Vagina (tissue), 2 donors: ENCODE measurements at places on chromosomes 4 and X.

DNA sequence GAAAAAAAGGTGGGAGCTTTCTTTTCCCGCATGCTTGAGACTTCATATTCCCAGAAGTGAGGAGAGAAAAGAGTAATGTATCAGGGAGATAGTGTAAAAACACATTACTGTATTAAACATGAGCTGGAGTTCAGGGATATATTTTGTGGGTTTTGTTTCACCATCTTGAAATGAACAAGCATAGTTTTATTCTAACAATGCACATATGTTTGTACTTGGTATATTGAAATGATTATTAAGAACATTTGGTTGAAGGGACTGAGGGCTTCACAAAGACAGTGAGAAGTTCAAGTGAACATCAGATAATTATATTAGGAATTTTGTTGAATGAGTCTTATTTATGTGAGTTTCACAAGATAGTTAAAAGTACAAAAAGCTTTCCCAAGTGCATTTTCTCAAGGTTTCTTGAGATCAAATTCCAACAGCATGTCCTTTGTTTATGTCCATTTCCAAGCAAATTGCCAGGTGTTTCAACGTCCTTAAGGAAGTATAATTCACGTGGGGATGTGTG is 368.8 kb downstream of the ANKRD50 start:
- peaks cover 5% of the 10 kb centered on the region for H3K4me1 ChIP-seq
- no peak overlapping the region for H3K4me3 ChIP-seq
- H3K27me3 ChIP-seq: no peaks in the 10 kb centered on the region
- no peak overlapping the region for H3K27ac ChIP-seq
- no peak for DNase-seq

DNA sequence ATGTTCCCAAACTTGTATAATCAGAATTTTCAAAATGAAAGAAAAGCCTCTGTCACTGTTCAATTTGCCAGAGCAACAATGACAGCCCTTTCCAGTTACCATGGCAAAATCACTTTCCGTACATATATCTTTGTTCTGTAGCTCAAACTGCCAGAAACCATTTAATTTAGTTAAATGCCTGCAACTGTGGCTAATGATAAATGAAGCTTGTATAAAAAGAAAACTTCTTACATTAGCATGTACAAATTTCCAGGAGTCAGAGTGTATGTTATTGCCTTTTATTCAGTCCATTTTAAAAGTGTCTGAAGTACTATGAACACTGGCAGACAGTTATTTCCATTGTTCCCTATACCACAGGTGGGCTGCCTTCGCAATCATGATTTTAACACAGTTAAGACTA is 30.3 kb downstream of the ARAP2 start:
- no peaks in the 10 kb centered on the region for H3K27me3 ChIP-seq
- H3K36me3 ChIP-seq: peaks cover 5% of the 10 kb centered on the region
- no peak for DNase-seq
- no peaks in the 10 kb centered on the region for H3K4me1 ChIP-seq
- H3K4me3 ChIP-seq: no peak overlapping the region

GRCh38 chr4:165838575-165838974 is 34.5 kb upstream of the TLL1 start:
- H3K27me3 ChIP-seq: no peaks in the 10 kb centered on the region
- no peaks in the 10 kb centered on the region for H3K36me3 ChIP-seq
- H3K4me1 ChIP-seq: no peaks in the 10 kb centered on the region
- no peak overlapping the region for H3K27ac ChIP-seq

- H3K27ac ChIP-seq: no peak overlapping the region
- H3K4me3 ChIP-seq: no peak overlapping the region
- DNase-seq: no peak
- H3K27me3 ChIP-seq: no peaks in the 10 kb centered on the region
- H3K36me3 ChIP-seq: no peaks in the 10 kb centered on the region
- peaks cover 13% of the 10 kb centered on the region for H3K4me1 ChIP-seq
These were observed 135.7 kb upstream of the PLAC1 start for GRCh38 chrX:134793978-134794377.

DNA sequence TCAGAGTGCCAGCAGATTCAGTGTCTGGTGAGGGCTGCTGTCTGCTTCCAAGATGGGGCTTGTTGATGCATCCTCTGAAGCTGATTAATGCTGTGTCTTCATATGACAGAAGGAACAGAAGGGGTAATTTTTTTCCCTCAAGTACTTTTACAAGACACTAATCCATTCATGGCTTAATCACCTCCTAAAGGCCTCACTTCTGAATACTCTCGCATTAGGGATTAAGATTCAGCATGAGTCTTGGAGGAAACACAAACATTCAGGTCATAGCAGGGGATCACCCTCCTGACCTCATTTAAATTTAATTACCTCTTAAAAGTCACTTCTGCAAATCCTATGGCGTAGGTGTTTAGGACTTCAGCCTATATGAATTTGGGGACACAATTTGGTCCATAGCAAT is 1145.5 kb upstream of the PCDH10 start:
- H3K4me3 ChIP-seq: no peak overlapping the region
- no peaks in the 10 kb centered on the region for H3K27me3 ChIP-seq
- no peaks in the 10 kb centered on the region for H3K4me1 ChIP-seq
- H3K36me3 ChIP-seq: no peaks in the 10 kb centered on the region

DNA sequence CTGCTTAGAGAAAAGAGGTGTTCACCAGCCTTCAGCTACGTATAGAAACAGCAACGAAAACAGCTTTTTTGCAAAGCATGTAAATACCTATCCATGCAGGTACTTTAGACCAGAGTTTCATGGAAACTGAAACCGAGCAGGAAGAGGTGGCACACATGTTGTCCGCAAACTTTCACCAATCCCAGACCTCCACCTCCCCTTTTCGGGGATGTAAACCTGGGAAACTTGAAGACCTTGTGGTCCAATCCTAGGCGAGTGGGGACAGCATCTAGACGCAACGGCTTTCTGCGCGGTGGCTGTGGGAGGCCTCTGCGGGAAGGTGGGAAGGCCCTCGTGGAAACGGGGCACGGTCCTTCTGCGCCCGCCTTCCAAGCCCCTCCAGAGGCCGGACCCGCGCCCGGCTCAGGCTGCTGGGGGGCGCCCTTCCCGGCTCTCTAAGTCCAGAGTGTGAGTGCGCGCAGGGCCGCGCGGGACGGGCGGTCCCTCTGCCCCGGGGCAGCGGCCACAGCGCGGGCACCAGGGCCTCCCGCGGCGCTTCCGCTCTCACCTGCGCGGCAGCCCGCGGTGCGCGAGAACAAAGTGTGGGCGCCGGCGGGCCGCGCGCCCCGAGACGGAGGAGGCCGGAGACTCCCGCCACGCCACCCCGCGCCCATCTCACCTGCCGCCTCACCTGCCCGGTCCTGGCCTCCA is 830 bp upstream of the SHROOM2 start:
- no peaks in the 10 kb centered on the region for H3K4me1 ChIP-seq
- peak overlapping the region; percentile 46 for H3K4me3 ChIP-seq
- H3K27me3 ChIP-seq: no peaks in the 10 kb centered on the region
- no peak overlapping the region for H3K27ac ChIP-seq

DNA sequence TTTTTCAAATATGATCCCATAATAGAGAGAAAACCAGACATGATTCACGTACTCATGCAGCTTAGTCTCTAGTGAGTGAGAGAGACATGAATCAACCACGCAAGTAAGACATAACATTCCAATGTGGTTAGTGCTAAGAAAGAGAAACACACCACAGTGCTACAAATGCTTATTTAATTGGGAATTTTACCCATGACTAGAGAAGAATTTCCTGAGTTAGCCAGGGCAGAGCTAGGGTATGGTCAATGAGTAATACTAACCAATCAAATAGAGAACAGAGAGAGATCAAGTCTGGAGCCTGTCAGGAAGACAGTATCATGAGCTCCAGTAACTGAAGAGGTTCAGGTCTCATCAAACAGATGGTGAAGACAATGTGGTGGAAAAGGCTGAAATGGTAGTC is 495.2 kb downstream of the PDGFC start:
- DNase-seq: no peak
- H3K4me3 ChIP-seq: no peak overlapping the region
- no peak overlapping the region for H3K27ac ChIP-seq
- no peaks in the 10 kb centered on the region for H3K27me3 ChIP-seq
- no peaks in the 10 kb centered on the region for H3K4me1 ChIP-seq
- no peaks in the 10 kb centered on the region for H3K36me3 ChIP-seq

DNA sequence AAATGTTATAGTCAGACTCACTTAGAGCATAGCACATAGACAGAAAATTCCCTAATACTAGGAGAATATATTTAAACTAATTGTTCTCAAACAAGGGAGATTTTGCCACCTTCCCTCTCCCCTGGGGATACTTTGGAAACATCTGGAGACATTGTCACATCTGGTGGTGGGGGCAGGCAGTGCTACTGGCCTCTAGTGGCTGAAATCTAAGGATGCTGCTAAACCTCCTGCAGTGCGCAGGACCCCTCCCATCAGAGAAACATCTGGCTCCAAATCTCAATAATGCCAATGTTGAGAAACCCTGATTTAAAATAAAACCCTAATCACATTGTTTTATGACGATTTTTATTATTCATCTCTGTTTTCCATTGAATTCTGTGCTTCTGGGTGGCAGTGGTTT is 244.9 kb downstream of the FRMPD4 start:
- H3K4me1 ChIP-seq: no peaks in the 10 kb centered on the region
- H3K27me3 ChIP-seq: no peaks in the 10 kb centered on the region
- DNase-seq: no peak
- H3K4me3 ChIP-seq: no peak overlapping the region
- no peaks in the 10 kb centered on the region for H3K36me3 ChIP-seq

GRCh38 chr4:2103843-2104547 is 44.9 kb downstream of the NAT8L start:
- DNase-seq: no peak
- no peak overlapping the region for H3K27ac ChIP-seq

- H3K27me3 ChIP-seq: no peaks in the 10 kb centered on the region
- no peaks in the 10 kb centered on the region for H3K36me3 ChIP-seq
- DNase-seq: no peak
- no peak overlapping the region for H3K27ac ChIP-seq
- H3K4me3 ChIP-seq: no peak overlapping the region
These were observed 3.2 kb downstream of the UNC5C start for GRCh38 chr4:95545546-95545945.

- no peak overlapping the region for H3K27ac ChIP-seq
- no peak overlapping the region for H3K4me3 ChIP-seq
- H3K36me3 ChIP-seq: no peaks in the 10 kb centered on the region
- H3K27me3 ChIP-seq: no peaks in the 10 kb centered on the region
These were observed 260.1 kb upstream of the ETNPPL start for GRCh38 chr4:109022961-109023360.

GRCh38 chr4:113979905-113980615 is 613 bp upstream of the ARSJ start:
- H3K36me3 ChIP-seq: no peaks in the 10 kb centered on the region
- no peak for DNase-seq
- peaks cover 31% of the 10 kb centered on the region for H3K4me1 ChIP-seq
- peak overlapping the region; percentile 90 for H3K27ac ChIP-seq
- H3K4me3 ChIP-seq: peak overlapping the region; percentile 72

DNA sequence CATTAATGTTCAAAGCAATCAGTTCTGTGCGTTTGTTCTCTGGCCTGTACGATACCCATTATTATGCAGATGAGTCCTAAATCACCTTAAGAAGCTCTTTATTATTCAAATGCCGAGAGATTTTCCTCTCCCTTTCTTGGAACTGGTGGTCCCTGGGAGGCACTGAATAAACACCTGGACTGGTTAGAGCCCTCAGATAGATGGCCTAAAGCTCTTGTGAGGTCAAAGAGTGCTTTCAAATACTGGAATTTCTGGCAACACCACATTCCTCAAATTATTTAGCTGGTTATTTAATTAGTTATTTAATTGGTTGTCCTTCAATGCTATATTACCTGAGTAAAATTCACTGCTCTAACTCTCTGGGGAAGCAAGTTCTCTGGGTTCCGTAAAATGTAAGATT is 3.0 kb downstream of the ARHGEF38 start:
- peaks cover 8% of the 10 kb centered on the region for H3K4me1 ChIP-seq
- H3K4me3 ChIP-seq: no peak overlapping the region
- H3K27me3 ChIP-seq: no peaks in the 10 kb centered on the region
- no peak for DNase-seq
- no peaks in the 10 kb centered on the region for H3K36me3 ChIP-seq

GRCh38 chr4:77581724-77582123 is 23.9 kb upstream of the CXCL13 start:
- H3K27me3 ChIP-seq: no peaks in the 10 kb centered on the region
- H3K4me3 ChIP-seq: no peak overlapping the region
- H3K4me1 ChIP-seq: no peaks in the 10 kb centered on the region

- H3K27me3 ChIP-seq: no peaks in the 10 kb centered on the region
- H3K36me3 ChIP-seq: no peaks in the 10 kb centered on the region
- H3K4me1 ChIP-seq: no peaks in the 10 kb centered on the region
- DNase-seq: no peak
These were observed 803.0 kb downstream of the DMD start for GRCh38 chrX:32408389-32408788.

- H3K4me3 ChIP-seq: no peak overlapping the region
- H3K27ac ChIP-seq: no peak overlapping the region
- H3K4me1 ChIP-seq: no peaks in the 10 kb centered on the region
- no peaks in the 10 kb centered on the region for H3K27me3 ChIP-seq
These were observed 38.6 kb downstream of the MAGEB17 start for GRCh38 chrX:16205840-16206239.

DNA sequence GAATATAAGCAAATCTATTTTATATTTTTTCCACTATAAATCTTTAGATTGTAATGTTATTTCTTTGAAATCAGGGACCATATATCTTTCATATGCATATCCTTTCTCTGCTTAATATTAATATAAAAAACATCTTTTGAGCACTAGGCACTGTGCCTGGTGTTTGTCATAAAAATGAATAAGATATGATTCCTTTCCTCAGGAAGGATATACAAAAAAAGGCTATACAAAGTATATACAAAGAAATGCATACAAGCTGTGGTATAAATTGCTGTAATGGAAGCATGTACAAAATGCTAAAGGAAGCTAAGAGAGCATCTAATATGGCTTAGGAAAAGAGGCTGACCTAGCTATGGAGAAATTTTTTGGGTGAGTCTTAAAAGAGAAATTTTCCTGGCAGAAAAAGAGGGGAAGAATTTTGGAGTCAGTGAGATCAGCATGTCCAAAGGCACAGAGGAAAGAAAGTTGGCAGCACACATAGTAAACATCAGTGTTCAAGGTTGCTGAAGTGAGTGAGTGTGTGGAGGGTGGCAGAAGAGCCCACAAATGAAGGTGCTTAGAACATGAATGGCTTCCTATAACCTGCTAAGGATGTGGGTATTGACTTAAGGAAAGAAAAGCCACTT is 500.0 kb downstream of the SPRY1 start:
- H3K27me3 ChIP-seq: no peaks in the 10 kb centered on the region
- H3K27ac ChIP-seq: no peak overlapping the region
- peaks cover 22% of the 10 kb centered on the region for H3K4me1 ChIP-seq
- no peak for DNase-seq
- H3K4me3 ChIP-seq: no peak overlapping the region

GRCh38 chr4:54234497-54235205 is 5.6 kb downstream of the PDGFRA start:
- H3K36me3 ChIP-seq: no peaks in the 10 kb centered on the region
- peaks cover 48% of the 10 kb centered on the region for H3K4me1 ChIP-seq
- no peak for DNase-seq
- H3K27me3 ChIP-seq: peaks cover 7% of the 10 kb centered on the region

DNA sequence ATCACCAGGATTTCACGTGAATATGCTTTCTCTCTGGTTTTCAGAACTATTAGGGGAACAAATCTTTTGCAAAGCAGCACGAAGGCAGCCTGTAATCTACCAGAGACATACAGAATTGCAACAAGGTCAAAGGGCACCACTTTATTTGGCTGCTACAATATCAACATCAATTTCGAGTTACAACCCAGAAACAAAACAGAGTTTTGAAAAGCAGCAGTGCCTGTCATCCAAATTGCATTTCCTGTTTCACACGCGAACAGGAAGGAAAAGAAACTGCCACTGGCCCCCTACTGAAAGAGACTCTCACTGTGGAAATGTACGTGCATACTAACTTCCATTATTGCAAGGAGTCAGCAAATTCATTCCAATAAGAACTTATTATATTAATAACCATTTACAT is 17.1 kb upstream of the C1QTNF7 start:
- peaks cover 35% of the 10 kb centered on the region for H3K4me1 ChIP-seq
- H3K36me3 ChIP-seq: no peaks in the 10 kb centered on the region
- H3K4me3 ChIP-seq: no peak overlapping the region
- no peak for DNase-seq
- H3K27me3 ChIP-seq: no peaks in the 10 kb centered on the region
- peak overlapping the region; percentile 68 for H3K27ac ChIP-seq
